ENCODE measurements at places on chromosomes 13 and 19.
A peak's percentile ranks its signal among the peaks of the same experiment; 100 is the strongest.

DNA sequence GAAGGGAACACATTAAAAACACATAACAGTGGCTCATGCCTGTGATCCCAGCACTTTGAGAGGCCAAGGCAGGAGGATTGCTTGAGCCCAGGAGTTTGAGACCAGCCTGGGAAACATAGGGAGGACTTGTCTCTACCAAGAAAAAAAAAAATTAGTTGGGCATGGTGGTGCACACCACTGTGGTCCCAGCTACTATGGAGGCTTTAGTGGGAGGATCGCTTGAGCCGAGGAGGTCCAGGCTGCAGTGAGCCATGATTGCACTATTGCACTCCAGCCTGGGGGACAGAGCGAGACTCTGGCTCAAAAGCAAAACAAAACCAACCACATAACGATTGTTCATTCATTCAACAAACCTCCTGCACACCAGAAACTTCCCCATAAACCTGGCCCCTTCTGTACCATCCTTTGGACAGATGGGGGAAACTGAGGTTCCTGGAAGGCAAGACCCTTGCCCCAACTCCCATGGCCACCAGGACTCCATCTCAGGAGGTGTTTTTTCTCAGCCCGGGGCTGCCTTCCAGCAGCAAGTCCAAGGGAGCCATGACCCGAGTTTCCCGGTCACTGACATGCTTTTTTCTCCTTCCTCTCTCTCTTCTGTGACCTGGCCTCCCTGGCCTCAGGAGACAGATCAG lies 4.3 kb downstream of the FOSB start:
- DNase-seq, result no peak

DNA sequence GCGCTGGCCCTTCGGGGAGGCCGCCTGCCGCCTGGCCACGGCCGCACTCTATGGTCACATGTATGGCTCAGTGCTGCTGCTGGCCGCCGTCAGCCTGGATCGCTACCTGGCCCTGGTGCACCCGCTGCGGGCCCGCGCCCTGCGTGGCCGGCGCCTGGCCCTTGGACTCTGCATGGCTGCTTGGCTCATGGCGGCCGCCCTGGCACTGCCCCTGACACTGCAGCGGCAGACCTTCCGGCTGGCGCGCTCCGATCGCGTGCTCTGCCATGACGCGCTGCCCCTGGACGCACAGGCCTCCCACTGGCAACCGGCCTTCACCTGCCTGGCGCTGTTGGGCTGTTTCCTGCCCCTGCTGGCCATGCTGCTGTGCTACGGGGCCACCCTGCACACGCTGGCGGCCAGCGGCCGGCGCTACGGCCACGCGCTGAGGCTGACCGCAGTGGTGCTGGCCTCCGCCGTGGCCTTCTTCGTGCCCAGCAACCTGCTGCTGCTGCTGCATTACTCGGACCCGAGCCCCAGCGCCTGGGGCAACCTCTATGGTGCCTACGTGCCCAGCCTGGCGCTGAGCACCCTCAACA lies 1.2 kb downstream of the F2RL3 start:
- DNase-seq, result no peak

- DNase-seq, result no peak
These were observed 156.2 kb downstream of the DNAJC3 start for GRCh38 chr13:95833126-95833525.

- no peak for DNase-seq
These were observed 245.3 kb downstream of the ITGBL1 start for GRCh38 chr13:101697745-101698144.

- no peak for DNase-seq
These were observed 80.0 kb downstream of the NDFIP2 start for GRCh38 chr13:79560954-79561353.

GRCh38 chr13:94112227-94112626 lies 367.3 kb downstream of the DCT start:
- no peak for DNase-seq

DNA sequence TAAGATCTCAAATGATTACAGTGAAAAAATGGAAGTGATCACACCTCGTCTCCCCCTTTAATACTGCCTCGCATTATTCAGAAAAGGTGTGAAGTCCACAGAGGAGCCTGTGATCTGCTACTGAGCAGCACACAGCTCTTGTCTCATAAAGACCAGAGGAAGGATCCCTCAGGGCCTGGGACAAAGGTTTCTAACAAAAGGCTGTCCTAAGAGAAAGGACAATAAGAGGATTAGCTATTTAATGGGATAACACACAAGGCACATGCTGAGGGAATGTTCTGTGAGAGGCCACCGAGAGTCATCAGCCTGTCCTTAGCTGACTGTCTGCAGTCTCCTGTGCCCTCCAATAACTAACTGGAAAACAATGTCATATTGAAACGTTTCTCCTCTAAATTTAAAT lies 26.7 kb downstream of the EBPL start:
- no peak for DNase-seq

- no peak for DNase-seq
These were observed 1.9 kb downstream of the GTPBP3 start for GRCh38 chr19:17339088-17339741.

GRCh38 chr19:55526216-55527196 lies 10.4 kb downstream of the SBK2 start:
- DNase-seq, result peak; percentile 70

DNA sequence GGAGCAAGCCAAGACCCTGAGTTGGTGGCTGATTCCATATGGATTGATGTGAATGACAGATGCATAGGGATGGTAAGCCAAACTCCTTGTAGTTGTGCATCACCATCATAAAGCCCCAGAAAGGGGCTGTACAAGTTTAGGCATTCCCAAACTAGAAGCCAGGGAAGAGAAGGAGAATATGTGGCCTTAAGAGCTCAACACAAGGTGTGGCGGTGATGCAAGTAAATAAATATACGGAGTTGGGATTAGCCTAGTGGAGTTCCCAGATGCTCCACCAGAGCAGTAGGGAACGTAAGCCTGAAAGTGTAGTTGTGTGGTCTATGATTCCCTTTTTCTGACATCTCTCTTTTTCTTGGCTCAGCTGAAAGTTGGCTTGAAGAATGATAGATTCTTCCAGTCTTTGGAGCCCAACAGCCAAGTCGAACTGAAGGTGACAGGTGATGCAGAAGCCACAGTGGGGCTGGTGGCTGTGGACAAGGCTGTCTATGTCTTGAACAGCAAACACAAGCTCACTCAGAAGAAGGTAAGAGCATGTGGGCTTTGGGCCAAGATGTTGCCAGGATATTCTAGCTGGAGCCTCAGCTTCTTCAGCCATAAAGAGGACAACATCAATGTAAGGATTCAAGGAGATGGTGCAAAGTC lies 30.1 kb downstream of the RDH8 start:
- DNase-seq, result no peak

- DNase-seq, result no peak
These were observed 718 bp downstream of the CDK8 start for GRCh38 chr13:26254583-26255111.

- DNase-seq, result no peak
These were observed 116.1 kb upstream of the TSC22D1 start for GRCh38 chr13:44692173-44692713.

DNA sequence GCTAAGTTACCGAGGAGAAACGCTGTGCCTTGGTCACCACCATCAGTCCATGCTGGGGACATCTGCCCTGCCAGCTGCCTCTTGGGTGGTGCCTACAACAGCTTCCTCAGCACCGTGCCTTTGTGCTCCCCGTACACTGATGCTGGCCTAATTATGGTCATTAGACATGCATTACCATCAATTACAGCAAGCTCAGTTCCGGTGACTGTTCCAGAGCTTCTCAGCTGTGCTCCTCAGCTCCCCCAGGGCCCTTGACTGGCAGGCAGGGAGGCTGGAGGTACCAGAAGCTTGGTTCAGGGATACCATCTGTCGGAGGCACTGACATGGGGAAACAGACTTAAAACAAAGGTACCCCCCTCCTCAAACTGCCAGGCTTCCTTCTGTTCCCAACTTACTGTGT lies 40.2 kb downstream of the CILP2 start:
- DNase-seq, result peak; percentile 71

DNA sequence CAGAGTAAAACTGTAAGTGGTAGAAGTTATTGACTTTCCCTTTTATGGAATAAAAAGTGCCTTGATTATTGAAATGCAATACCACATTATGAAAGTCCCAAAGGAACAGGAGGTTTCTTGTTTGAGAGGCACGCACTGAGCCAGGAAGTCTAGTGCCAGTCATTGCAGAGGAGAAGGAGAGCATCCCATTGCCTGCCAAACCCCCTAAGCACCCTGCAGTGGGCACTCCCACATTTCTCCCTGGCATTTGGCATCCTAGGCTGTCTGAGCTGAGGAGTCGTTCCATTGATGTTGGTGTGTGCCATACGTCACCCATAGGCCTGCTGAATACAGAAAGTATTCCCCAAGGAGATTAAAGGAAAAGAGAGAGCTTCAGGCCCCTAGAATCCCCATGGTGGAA lies 85.7 kb upstream of the MBNL2 start:
- DNase-seq, result no peak

DNA sequence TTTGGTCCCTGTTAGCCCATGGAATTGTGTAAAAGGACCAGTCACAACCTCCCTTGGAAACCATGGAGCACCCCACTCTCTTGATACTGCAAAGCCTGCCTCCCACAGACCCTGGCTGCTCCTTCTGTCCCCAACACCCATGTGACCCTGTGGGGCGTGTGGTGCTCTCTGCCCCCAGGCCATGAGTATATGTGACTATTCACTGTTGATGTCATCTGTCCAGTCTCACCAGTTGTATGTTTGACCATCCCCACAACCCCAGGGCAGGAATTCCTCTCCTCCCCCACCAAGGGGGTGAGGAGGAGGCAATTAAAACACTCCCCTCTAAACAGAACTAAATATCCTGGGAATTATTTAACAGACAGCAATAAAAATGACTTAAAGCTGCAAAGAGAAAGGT lies 35.2 kb downstream of the KCTD15 start:
- DNase-seq, result no peak

- peak; percentile 57 for DNase-seq
These were observed 3.5 kb upstream of the KLHL26 start for GRCh38 chr19:18633321-18633720.

- peak; percentile 38 for DNase-seq
These were observed 599 bp upstream of the ARHGEF7 start for GRCh38 chr13:111114362-111115060.

GRCh38 chr13:110379905-110380341 lies 72.8 kb downstream of the COL4A2 start:
- DNase-seq, result no peak

- DNase-seq, result no peak
These were observed 152.1 kb upstream of the SOX21 start for GRCh38 chr13:94864474-94864873.

- no peak for DNase-seq
These were observed 7.2 kb downstream of the GAS6 start for GRCh38 chr13:113856716-113857065.

DNA sequence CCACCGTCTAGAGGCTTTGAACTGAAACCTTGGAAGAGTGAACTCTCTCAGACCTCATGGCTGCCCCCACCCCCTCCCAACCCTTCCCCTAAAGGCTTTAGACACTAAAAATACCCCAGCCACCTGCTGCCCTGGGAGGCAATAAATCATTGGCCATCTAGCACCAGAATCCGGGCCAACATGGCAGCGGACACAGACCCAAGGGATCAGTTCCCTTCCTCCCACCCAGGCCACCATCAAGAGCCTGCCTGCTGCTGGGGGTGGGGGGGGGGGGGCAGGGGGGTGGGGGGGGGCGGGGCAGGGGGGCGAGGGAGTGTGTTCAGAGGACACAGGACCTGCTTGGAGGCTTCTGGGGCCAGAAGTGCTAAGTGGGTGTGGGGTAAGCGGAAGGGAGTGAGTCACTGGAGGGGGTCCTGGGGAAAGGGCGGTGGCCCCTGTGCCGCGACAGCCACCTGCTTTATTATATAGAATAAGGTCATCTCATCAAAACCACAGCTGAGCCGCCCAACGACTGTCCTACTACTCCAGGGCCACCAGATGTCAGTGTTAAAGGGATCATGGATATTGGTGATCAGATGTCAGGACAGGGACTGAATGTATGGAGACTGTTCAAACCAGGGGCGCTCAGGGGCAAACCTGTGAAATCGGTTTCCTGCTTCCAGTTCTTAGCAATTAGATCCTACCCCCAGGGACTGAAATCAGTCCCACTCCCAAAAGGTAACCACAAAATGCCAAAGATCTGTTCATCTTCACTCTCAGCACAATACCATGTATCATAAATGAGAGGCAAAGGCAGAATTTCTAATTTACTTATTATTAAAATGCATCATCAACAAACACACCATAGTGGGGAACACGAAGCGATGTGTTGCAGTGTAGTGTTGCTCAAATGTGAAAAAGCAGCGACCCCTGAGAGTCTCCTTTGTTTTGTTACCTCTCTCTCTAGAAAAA lies 24.3 kb downstream of the ARL11 start:
- DNase-seq, result peak; percentile 34

DNA sequence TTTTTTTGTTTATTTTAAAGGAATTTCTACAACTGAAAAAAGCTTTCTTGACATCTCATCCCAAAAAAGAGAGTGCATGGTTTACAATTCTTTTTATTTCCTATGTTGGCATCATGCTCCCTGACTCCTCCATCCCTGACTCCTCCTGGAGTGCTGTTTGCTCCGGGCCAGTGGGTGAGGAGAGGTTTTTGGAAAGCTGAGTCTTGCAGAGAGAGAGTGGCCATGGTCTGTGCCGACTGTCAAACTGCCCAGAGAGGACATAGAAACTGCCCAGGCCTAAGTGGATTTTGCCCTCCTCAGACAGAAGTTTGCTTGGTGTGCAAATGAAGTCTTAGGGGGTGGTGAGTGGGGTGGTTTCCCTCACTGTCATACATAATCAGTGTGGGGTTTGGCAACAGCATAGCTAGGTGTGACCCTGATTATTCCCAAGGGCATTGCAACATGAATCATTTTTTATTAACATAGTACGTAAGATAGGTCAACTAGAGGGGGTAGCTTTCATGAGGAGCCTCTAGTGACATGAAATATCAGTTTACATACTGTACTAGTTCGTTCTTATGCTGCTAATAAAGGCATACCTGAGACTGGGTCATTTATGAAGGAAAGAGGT lies 179.8 kb upstream of the UBL3 start:
- no peak for DNase-seq

DNA sequence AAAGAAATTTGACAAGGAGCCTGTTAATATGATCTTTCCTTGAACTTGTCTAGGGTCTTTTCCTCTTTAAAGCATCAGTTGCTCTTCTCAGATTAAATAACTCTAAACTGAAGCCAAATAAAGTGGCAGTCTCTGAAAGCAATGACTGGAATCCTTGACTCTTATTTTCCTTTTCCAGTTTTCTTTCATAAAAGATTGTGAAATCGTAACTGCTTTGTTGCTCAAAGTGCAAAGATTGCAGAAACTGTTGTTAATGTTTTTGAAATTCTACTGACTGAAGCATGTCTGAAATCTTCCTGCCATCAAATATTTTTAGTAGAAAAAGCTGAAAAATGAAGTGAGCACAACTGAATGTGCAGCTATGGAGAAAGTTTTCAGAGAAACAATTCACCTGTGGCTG lies 1.9 kb downstream of the NHLRC3 start:
- no peak for DNase-seq

DNA sequence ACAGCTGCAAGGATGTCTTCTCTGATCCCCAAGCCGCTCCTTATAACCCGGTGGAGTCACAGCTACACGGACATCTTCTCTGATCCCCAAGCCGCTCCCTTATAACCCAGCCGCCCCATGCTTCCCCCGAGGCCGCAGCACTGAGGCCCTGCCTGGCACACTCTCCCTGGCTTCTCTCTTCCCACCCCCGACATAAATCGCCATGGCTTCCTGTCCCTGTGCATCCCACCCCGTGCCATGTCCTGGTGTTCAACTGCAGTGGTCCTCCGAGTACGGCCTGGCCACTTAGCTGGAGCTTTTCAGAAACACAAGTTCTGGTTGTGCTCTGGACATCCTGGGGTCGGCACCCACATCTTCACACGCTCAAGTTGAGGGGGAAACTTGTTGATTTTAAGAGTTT lies 60.4 kb downstream of the RASA3 start:
- no peak for DNase-seq
